Activated CD4-positive, alpha-beta T cell treated with anti-CD3 and anti-CD28 coated beads, Interleukin-2, amount 50 U/mL, for 48 hours (primary cell): ENCODE measurements at places on chromosomes 13 and 19.

- no peak for DNase-seq
Observed at GRCh38 chr13:25633093-25633492, 261.3 kb downstream of the ATP8A2 start.

GRCh38 chr13:30971575-30971974, 39.1 kb downstream of the TEX26 start:
- DNase-seq, result no peak

GRCh38 chr19:15283141-15283883, 49.0 kb downstream of the BRD4 start:
- DNase-seq, result peak; percentile 59

DNA sequence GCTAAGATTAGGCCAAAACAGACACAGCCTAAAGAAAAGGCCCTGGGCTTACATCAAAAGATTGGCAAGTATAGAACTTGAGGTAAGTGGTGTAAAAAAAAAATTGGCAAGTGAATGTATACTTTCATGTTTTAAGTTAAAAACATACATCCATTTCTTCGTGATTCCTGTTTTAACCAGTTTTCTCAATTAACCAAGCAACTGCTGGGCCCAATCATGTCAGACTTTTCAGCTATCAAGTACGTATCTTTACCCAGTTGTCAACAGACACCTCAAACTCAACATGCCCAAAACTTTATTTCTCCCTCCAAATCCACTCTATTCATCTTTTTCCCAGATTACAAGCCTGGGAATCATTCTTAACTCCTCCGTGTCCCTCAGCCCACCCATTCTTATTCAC, 1.0 kb downstream of the PCID2 start:
- no peak for DNase-seq

GRCh38 chr13:96762876-96763275, 231.4 kb downstream of the OXGR1 start:
- DNase-seq, result no peak

DNA sequence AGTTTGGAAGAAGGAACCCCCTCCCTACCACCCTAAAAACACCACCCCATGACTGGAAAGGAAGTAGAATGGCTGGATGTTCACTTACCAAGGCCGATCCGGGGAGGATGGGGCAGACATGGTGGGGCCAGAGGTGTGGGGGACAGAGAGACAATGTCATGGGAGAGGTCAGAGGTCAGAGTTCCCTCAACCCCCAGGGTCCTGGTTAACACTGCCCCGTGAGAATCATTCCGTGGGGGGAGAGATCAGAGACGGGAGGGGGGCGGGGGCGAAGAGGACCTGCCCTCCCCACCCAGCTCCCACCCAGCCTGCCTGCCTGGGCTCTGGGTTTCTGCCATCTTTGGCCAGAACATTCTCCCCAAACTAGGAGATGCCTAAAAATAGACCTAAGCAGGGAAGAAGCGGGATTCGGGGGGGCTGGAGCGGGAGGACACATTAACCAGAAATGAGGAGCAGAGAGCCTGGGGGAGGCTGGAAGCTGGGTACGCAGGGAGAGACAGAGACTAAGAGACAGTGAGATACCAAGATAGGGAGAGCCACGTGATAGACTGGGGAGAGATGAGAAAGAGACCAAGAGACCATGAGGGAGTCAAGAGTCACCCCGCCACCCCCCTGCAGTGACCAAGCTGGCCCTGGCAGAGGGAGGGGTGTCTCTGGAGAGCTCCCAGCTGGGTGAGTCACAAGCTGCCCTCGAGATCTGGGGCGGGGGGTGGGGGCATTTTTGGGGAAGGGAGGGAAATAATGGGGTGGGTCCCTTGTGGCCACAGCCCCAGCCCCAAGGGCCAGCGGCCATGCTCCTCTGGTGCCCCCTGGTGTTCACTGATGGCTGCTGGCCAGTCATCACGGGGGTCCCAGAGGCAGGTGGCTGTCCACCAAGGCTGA, 6.1 kb upstream of the KANK2 start:
- peak; percentile 48 for DNase-seq

- no peak for DNase-seq
Observed at GRCh38 chr13:21149568-21149967, 26.8 kb downstream of the SKA3 start.

DNA sequence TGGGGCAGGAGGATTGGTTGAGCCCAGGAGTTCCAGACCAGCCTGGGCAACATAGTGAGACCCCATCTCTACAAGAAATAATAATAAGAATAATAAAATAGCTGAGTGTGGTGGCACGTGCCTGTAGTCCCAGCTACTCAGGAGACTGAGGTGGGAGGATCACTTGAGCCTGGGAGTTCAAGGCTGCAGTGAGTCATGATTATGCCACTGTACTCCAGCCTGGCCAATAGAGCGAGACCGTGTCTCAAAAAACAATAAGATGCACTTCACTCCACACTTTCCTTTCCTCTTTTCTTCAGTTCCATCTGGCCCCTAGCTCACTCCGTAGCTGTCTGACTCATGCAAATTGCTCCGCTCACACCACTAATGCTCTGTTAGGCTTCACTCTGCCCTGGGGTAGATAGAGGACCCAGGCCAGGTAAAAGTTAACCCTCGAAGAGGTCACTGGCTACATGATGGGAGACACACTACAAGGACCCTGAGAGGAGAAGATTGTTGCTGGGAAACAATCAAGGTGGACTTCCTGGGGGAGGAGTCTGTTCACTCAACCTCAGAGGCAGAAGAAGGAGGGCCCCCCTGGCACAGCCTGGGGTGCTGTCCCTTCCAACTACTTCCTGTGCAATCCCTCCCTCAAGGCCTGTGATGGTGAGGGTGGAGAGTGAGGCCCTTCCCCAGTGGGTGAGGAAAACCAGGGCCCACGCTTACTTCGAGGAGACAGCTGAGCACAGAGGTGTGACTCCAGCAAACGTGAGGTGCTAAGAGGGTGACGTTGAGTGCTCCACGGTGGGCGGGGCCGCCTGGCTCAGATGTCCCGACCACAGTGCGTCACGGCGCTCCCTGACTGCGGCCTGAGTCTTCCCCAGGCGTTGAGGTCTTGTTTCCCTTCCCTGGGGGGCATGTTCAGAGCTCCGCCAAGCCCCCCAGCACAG, 8.8 kb upstream of the TNFSF9 start:
- peak; percentile 66 for DNase-seq

GRCh38 chr13:18991060-18991459, 190.6 kb downstream of the TUBA3C start:
- no peak for DNase-seq

DNA sequence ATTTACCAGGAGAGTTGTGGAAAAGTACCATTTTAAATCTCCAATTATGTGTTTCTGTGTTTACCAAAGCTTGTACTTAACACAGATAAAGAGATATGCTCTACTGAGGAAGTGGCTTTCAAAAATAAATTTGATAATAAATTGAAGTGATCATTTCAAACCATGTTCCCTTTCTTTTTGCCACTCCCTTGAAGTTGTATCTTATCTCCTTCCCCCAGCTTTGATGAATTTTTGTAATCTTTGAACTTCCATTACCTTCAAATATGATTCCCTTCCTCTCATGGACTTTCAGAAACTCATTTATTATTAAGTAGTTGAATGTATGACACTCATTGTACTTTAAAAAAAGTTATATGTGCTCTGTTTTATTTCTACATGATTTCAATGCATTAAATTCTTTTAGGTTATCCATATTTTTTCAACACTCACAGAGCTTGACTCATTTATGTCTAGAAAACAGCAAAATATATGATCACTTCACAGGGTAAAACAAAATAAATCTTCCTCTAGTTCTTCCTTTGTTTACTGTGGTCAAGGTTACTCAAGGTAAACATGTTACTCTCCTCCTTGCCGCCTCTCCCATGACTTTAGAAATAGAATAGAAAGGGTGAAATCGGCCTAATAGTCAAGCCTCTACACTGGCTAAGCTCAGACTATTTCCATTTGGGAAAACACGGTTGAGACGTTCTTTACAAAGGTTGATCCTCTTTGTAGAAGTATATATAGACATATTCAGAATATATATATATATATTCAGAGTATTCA, 251.2 kb upstream of the SPRY2 start:
- no peak for DNase-seq

- no peak for DNase-seq
Observed at GRCh38 chr19:1648459-1648849, 4.0 kb downstream of the TCF3 start.

DNA sequence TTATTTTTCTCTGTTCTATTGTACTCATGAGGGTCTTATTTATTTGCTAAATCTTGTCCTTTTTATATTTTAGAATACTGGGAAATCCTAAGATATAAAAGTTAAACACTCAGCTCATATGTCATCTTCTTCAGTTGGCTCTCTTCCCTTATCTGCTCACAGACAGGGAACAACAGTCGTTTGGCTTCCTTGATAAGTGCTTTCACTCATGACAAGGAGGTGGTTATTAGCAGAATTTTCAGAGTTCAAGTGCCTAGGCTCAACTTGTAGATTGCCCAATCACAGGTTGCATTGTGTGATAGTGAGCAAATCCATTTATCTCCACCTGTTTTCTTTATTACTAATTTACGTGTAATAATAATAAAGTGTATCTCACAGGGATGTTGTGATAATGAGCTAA, 620.3 kb upstream of the PCDH20 start:
- no peak for DNase-seq

DNA sequence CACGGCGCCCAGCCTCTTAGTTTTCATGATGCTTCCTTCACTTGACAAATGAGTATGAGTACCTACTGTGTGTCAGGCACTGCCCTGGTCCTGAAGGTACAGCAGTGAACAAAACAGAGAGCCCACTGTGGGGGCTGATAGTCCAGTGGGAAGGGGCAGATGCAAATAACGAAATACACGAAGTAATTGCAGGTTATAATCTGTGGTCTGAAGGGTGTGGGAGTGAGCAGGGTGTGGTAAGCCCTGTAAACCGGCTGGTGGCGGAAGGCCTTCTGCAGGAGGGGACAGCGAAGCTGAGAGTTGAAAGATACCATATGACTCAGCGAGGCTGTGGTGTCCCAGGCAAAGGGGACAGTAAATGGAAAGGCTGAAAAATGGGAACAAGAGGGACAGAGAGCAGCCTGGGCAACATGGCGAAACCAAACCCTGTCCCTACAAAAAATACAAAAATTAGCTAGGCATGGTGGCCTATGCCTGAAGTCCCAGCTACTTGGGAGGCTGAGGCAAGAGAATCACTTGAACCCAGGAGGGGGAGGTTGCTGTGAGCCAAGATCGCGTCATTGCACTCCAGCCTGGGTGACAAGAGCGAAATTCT, 60.5 kb downstream of the MAP4K1 start:
- peak; percentile 50 for DNase-seq

GRCh38 chr19:5674714-5675113, 5.6 kb downstream of the MICOS13 start:
- DNase-seq, result no peak

- no peak for DNase-seq
Observed at GRCh38 chr13:85738696-85739320, 60.4 kb downstream of the SLITRK6 start.
